Activated gamma-delta T cell treated with anti-CD3 and anti-CD28 coated beads, Interleukin-2, amount 50 U/mL, for 16 hours (primary cell): ENCODE measurements at places on chromosomes 12 and 14.

DNA sequence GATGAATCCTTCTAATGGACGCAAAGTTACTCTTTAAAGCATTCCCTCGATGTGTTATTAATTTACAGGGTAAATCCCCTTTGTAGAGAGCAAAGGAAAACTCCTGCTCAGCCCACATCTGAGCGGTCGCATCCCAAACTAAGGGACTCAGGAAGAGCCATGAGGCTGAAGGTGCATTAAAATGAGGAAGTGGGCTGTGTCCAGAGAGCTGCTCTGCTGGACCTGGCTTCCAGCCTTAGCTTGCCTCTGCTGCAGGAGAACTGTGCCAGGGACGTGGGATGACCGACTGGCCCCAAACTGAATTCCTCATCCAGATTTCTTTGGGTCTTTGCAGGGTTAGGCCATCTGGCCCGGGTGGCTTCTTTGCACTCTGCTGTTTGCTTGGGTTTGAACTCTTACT lies 88.3 kb downstream of the FBXW8 start:
- no peak for DNase-seq

GRCh38 chr12:24823808-24824515 lies 124.9 kb downstream of the BCAT1 start:
- no peak for DNase-seq

GRCh38 chr12:64666054-64666914 lies 56.0 kb downstream of the RASSF3 start:
- DNase-seq: no peak

DNA sequence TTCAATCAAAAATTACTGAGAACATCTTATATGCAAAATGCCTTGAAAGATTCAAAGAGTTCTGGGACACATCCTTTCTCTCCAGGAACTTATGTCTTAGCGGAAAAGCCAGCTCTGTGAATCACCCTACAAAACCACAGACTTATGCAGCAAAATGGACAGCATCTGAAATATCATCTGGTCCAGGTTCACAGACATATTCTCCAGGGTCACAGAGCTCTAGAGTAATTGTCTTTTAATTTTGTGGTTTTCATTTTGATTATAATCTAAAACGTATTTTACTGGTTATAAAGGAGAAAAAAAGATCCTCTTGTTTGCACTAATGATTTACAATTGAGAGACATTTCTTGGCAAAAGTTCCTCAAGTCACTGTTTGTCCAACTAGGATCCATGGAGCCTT lies 246.2 kb downstream of the MSRB3 start:
- no peak for DNase-seq

DNA sequence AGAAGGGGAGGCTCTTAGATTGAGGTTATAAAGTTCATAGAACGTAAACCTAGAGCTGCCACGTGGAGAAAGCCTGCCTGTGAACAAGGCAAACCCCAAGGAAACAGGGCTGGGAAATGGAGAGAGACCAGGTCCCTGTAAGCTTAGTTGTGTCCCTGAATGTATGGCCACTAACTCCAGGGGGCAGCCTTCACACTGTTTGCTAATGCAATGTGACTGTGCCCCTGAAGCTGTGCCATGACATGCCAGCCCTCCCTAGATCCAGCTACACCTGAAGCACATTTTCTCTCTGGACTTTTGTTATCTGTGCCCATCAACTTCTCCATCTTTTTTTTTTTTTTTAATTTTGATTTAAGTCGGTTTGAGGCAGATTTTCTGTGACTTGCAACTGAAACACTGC lies 60.6 kb upstream of the TMCC3 start:
- no peak for DNase-seq

GRCh38 chr12:24561411-24561871 lies 387.5 kb downstream of the BCAT1 start:
- no peak for DNase-seq

DNA sequence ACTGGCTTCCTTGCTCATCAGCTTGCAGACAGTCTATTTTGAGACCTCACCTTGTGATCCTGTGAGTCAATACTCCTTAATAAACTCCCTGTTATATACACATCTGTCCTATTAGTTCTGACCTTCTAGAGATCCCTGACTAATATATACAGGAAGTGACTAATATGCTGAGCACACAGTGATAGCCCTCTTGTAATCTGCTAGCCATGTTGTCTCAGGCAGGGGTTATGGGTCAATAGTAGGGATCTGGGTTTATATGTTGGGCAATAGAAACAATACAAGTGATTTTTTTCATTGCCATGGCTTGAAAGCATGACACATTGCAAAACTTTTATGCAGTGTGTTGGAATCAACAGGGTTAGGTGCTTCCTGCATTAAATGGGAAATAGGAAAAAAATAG lies 562.2 kb downstream of the GALC start:
- DNase-seq: no peak

- DNase-seq: no peak
These were observed 239.3 kb downstream of the MED13L start for GRCh38 chr12:116037941-116038837.

DNA sequence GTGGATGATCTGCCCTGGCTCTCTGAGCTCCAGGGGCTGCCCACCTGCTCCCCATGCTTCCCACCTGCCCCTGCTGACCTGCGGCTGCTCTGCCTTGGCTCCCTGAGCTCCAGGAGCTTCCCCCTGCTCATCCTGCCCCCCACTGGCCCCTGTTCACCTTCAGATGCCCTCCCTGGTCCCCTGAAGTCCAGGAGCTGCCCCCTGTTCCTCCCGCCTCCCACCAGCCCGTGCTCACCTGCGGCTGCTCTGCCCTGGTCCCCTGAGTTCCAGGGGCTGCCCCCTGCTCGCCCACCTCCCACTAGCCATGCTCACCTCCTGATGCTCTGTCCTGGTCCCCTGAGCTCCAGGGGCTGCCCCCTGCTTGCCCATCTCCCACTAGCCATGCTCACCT lies 219.7 kb downstream of the TMEM121 start:
- no peak for DNase-seq

- no peak for DNase-seq
These were observed 158.3 kb downstream of the ADGRD1 start for GRCh38 chr12:131112021-131112420.

DNA sequence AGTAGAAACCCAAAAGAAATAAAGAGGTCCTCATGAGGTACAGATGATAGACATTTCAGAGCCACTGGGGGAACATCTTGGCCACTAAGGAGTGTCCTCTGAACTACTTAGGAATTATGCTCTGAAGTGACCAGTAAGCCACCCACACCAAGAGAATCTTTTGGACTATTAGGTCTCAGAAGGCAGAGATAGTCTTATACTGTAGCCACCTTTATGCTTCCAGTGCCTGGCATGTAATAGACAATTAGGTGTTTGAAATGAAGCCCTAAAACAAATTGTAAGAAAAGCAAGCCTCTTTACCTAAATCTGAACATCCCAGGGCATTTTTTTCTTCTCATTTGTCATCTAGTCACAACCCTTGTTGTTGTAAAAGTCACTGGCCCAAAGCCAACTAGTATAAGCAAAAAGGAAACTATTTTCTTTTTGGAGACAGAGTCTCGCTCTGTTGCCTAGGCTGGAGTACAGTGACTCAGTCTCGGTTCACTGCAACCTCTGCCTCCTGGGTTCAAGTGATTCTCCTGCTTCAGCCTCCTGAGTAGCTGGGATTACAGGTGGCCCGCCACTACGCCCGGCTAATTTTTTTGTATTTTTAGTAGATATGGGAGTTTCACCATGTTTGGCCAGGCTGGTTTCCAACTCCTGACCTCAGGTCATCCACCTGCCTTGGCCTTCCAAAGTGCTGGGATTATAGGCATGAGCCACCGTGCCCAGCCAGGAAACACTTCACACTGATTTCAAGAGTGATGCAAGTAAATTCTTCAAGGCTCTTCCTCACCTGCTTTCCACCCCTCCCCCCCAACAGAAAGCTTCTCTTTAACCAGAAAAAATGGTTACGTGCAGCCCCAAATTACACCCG lies 11.1 kb downstream of the PLEKHA5 start:
- no peak for DNase-seq

DNA sequence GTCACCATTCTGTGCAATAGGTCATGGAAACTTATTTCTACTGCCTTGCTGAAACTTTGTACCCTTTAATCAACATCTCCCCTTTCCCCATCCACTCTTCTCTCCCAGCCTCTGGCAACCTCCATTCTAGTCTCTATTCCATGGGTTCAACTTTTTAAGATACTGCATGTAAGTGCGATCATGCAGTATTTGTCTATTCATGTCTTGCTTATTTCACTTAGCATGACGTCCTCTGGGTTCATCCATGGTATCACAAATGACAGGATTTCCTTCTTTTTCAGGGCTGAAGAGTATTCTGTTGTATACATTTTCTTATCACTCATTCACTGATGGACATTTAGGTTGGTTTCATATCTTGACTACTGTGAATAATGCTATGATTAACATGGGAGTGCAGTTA lies 222.4 kb downstream of the PAX9 start:
- no peak for DNase-seq

- DNase-seq: no peak
These were observed 895.8 kb downstream of the RPS29 start for GRCh38 chr14:48690349-48690748.

DNA sequence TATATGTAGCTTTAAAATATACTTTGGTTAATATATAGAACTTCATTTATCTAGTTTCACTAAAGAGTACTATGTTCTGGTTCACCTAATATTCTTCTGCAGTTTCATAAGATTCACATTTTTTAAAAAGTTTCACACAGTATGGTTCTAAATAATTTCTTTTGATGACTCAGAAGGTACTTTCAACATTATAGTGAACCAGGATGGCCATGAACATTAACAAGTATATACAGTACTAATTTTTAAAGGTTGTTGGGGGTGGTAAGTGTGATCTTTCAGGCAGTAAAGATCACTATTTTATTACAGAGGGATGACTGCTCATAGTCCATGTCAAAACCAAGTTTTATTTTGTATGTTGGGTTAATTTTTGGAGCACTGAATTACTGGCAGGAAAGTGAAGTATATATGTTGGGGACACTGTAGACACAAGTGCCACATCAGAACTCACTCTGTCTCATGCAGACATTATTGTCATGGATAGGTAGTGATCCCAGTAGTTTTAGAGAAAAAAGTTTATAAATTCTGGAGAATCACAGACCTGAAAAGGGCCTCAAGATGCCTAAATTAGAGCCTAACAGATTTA lies 60.0 kb downstream of the DCAF5 start:
- no peak for DNase-seq

- no peak for DNase-seq
These were observed 705.8 kb upstream of the USP15 start for GRCh38 chr12:61554268-61555008.

- no peak for DNase-seq
These were observed 41.1 kb downstream of the RPS29 start for GRCh38 chr14:49545071-49545470.

DNA sequence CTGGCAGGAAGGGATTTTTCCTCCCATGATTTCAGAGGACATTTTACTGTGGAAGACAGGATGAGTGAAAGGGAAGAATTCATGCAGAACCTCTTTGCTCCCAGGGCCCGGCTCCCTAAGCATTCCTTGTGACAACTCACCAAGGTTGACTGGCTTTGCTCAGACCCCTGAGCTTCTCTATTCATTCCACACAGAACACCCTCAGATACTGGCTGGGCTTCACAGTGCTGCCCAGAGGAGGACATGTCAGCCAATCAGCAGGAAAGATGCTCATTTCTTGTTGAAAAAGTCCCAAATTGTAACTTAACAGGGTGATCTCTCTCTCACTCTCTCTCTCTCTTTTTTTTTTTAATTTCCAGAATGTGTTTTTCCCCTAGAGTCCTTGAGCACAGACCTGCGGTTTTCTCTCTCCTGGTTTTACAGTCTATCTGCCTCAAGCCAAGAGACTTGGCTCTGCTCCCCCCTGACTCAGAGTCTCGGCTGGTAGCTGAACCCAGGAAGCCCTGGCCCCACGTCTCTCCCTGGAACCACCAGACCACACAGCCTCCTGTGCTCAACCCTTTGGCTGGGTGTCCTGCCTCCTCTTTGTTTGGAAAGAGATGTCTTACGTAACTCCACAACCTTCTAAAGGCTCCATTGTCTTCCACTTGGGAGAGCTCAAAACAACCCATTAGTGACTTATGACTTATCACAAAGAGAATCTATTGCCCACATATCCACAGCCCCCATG lies 43.9 kb downstream of the SSPN start:
- no peak for DNase-seq

DNA sequence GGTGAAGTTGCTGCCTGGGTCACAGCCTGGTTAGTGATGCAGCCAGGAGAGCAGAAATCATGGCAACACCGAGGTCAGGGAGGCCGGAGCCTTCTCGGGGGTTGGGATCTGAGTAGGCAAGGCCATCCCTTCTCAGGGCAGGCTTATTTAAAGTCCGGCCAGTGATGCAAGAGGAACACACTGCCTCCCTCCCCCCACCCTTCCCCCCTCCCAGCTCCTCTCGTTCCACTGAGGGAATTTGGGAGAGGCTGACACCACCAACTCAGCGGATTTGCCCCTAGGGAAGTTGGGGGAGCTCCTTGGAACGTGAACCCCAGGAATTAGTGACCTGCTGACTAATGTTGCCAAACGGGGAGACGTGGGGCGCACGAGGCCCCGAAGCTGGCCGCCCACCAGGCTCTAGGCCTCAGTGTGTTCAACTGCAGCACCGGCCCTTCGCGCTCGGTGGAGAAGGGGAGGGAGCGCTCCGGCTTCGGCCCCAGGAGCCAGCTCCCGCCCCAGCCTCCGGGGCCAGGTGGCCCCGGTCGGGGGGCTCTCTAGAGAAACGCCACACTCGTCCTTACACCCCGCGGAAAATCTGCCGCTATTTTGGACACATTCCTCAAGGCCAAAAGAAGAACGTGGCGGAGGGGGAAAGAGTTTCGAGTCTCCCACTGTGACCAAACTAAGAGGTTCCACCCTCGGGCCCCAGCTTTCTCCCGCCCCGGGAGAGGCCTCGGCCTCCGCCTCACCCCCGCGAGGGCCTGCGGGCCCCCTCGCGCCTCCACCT lies 1.6 kb downstream of the CTDSP2 start:
- no peak for DNase-seq

DNA sequence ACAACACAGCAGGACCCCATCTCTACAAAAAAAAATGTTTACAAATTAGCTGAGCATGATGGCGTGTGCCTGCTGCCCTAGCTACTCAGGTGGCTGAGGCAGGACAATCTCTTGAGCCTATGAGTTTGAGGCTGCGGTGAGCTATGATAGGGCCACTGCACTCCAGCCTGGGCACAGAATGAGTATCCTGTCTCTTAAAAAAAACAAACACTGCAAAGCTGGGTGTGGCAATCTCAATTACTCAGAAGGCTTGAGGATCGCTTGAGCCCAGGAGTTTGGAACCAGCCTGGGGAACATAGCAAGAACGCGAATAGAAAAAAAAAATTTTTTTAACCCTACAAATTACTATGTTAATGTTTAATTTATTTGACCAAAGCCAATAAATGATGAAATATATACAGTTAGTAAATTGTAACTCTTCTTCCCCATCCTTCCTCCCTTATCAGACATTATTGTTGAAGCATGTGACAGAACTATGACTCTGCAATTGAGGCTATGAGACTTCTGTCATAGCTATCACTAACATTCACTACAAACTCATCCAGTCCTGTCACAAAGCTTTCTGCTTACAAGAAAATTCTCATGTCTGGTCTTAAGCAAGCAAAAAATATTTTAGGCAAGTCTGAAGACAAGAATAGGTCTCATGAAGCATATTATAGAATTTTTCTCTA lies 9.8 kb downstream of the BTBD7 start:
- DNase-seq: no peak

- DNase-seq: no peak
These were observed 21.0 kb upstream of the PPP1R13B start for GRCh38 chr14:103868242-103868897.

GRCh38 chr12:106416273-106416672 lies 58.7 kb downstream of the POLR3B start:
- DNase-seq: no peak
